ENCODE measurements at places on chromosomes 4 and X.

DNA sequence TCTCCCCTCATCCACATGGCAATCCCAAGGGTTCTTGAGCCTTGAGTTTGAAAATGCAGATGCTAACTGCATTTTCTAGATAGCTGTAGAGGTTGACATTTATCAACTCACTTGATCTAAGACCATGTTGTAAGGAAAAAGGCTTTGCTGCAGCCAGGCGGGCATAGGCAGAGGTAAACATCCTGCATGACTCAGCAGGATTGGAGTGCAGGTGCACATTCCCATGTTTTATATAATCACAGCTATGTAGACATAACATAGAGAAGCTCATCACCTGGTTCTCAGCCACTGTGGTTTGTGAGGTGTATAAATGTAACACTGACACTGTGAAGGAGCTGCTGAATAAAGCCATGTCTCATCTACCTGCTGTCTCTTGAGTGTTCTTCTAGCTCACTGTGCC, 62.3 kb upstream of the PDE5A start:
- no peak for DNase-seq

GRCh38 chr4:6894528-6895498, 14.8 kb upstream of the TBC1D14 start:
- no peak for DNase-seq

- no peak for DNase-seq
Measured at GRCh38 chrX:13482746-13483541, 86.5 kb upstream of the EGFL6 start.

GRCh38 chr4:122777846-122778673, 45.6 kb downstream of the BBS12 start:
- DNase-seq = no peak

DNA sequence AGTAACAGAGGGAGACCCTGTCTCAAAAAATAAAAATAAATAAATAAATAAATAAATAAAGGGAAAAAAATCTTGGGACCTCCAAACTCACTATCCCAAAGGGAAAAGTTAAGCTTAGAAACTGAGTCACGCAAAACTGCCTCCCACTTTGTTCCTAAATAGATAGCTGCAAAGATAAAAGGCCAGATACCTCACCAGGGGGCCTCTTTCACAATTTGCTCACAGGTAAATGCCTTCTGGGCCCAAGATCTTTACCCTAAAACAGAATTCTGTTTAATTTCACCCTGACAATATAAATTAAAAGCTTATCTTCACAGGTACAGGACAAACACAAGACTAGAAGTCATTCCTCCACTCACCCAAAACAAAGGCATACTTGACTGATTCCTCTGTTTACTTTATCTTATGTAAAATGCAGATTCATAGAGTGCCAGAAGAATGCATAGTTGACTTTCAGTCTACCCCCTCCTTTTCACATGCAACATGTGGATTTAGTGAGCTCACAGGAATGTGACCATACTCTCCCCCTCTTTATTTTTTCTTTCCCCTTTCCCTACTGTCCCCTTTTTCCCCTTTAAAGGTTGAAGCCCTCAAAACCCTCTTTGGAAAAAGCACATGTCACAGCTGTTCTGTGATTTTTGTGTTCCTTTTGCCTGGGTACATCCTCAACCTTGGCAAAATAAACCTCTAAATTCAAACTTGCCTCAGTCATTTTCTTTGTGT, 23.4 kb downstream of the ELF2 start:
- DNase-seq = no peak

DNA sequence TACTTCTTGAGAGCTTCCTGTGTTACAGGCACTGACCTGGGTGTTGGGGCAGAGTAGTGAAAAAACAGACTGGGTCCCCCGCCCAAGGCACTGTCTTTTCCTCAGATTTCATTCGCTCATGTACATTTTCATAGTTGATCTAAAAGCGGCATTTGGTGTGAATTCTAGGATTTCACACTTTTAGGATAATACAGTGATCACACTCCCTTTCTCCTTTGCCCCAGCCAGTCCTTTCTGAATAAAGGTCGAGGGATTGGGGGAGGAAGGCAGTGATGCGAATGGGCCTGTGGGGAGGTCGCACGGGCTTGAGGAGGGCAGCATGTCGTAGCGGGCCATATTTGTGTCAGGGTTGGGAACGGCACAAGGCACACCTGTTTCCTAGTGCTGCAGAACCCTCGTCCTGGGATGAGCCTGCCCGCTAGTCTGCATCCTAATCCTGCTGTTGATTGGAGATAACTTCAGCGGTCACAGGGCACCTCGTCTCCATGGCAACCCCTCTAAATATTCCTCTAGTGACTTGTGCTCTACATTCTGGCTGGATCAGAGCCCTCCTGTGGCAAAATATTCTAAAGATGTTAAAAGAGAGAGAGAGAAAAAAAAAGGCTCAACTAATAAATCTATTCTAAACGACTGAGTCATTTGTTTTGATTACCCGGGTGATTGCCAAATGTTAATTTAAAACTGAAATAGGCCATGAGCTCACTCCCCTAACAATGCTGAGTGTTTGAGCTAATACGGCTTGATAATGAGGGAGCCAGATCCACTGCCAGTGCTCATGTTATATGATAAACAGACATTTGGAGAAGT, 21.8 kb downstream of the FHL1 start:
- no peak for DNase-seq

DNA sequence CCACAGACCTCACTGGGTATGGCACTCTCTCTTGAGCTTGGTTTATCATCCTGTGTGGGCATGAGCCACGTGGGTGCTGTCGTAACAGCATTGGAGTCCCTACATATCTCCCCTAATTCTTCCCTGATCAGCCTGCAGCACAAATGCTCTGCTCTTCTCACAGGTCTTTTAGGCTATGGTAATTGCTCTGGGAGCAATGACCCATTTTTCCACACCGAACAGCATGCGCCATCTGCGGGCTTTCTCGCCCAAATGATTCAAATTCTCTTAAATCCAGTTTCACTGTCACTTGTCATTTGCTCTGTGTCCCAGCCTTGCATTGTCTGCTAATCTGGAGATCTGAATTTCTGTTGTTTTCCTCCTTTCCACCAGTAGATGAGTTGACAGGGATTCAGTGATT, 48.9 kb upstream of the GATB start:
- DNase-seq = no peak

- no peak for DNase-seq
Measured at GRCh38 chr4:19348746-19349145, 903.0 kb upstream of the SLIT2 start.

DNA sequence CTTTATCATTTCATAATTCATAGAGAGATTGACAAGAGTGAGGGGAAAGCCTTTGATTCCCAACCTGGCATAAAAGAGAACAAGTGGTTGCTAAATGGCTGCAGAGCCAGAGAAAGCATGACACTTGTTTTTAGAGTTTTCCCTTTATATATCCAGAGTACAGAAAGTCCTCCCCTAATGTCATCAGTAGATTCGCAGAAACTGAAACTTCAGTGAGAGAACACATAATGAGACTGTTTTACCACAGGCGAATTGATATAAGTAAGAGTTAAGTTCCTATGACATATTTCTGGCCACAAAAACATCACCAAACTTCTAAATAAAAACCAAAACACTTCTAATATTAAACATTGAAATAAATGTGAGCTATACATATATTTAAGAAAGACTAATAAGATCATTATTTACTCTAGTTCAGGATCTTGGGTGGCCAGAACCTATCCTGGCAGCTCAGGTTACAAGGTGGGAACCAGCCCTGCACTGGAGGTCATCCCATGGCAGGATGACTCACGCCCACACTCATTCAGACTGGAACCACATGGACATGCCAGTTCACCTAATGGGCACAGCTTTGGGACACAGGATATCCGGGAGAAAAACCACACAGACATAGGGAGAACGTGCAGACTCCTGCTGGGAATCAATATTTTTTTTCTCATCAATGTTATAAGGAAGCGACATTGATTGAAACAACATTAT, 35.5 kb downstream of the NWD2 start:
- no peak for DNase-seq

- no peak for DNase-seq
Measured at GRCh38 chr4:56410247-56411062, 23.2 kb upstream of the AASDH start.

DNA sequence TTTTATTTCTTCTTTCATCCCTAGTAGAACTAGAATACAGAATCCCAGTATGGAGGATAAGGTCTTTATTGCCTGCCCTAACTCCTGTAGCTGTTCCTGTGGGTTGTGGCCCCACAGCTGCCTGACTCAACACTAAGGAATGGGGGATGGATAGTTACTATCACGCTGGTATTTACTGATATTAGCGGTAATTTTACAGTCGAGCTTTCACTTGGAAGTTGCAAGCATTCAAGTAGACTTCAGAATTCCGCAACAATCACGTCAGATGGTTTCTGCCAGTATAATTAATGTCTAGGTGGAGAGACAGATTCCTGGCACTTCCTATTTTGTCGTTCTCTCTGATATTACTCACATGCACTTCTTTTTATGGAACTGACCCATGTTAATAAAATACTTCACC, 489.8 kb downstream of the PABPC4L start:
- DNase-seq = no peak

GRCh38 chr4:15868826-15869413, 69.6 kb downstream of the FGFBP1 start:
- DNase-seq = no peak

DNA sequence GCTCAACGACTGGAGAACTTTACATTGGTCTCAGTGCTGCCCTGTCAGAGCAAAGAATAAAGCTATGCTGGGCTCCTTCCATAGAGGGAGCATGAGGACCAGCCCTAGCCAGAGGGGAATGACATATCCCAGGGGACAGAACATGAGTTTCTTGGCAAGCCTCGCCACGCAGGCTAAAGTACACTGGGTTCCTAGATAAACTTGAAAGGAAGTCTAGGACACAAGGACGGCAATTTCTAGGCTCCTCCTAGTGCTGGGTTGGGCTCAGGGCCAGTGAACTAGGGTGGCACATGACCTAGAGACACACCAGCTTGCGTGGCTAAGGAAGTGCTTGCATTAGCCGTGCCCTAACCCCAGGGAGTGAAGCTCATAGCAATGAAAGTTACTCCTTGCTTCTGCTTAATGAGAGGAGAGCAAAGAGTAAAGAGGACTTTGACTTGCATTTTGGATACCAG, 141.0 kb downstream of the MAB21L2 start:
- DNase-seq = no peak

- no peak for DNase-seq
Measured at GRCh38 chrX:24148121-24148520, 1.4 kb upstream of the ZFX start.

DNA sequence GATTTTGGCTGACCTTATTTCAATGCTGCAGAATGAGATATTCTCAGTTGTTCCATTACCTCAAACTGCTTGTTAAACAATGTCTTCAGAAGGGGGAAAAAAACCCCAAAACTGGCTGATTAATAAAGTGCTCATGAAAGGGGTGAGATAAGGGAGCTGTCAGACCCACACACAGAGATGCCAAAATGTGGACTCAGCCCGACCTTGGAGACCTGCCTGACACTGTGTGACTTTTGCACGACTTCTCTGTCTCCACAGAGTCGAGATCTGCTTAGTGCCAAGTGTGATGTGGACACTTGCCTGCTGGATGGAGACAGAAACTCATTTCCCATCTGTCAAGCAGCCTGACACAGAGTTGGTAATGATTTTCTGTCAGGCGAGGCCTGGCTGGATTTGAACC, 31.5 kb downstream of the REELD1 start:
- DNase-seq = no peak

DNA sequence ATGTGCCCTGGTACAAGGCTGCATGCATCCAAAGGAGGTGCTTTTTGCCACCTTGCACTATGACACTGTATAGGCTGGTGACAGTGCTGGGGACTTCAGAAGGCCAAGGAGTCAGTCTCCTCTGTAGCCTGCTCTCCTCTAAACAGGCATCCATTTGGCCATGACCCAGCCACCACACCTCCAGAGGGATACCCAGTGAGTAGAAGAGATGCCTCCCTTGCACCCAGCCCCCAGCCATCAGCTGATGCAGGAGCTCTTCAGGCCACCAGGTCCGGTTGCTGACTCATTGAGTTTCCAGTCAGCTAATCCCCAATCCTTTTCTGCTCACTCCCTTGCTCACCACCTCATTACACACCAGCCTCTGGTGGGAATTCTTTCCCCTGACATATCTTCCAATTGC, 99.8 kb downstream of the PJA1 start:
- no peak for DNase-seq

- DNase-seq = no peak
Measured at GRCh38 chrX:47226531-47227333, 6.1 kb upstream of the USP11 start.

DNA sequence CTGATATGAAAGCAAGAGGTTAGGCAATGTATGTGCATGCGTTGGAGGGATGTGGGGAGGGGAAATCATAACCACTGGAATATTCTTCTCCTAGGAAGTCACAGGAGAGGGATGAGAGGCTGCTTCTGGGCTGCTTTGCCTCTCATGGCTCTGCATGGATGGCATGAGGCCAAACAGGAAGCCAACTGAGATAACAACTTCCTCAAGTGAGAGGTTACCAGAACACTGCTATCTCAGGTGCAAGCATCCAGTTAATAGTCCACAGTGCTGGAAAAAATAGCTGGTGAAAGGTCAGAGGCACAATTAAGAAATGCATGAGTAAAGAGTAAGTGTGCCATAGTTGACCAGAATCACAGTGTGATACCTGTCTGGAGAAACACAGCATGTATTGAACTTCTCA, 113.3 kb downstream of the ELOVL6 start:
- DNase-seq = no peak

DNA sequence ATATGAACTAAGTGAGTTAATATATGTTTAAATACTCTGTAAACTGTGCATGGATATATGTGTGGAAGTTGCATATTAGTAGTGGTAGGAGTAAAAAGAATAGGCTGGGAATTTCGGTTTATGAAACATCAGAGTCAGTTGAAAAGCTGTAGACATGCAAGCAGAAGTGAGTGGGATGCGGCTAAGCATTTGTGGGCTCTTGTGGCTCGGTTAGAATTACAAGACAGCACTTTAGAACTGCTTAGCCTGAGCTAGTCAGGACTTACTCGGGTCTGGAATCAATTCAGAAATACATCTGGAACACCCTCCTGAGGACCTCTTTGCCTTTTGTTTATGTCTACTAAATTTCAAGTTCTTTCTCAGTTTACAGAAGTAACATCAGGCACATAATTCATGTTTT, 93.6 kb downstream of the AFF2 start:
- DNase-seq = no peak

DNA sequence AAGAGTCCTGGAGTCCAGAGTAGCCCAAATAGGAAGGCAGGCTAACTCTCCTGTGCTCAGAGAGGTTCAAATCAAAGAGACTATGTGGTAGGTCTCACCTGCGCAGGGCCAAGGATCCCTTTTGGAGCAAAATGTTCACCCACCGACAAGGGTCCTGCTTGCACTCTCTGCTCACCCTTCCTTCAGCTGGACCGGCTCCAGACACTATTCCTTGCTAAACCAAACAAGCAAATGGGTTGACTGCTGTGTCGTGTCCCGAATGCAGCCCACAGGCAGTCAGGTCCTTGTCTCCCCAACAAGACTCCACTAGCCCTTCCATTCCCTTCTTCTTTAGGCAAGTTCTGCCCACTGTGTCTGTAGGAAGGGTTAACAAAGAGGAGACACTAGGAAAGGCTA, 760 bp downstream of the TRMT2B start:
- DNase-seq = peak; percentile 19

- no peak for DNase-seq
Measured at GRCh38 chr4:8543623-8544022, 36.6 kb upstream of the GPR78 start.

- DNase-seq = no peak
Measured at GRCh38 chrX:11105080-11105479, 6.1 kb upstream of the HCCS start.

Measured in activated naive CD4-positive, alpha-beta T cell treated with anti-CD3 and anti-CD28 coated beads, Interleukin-2, amount 10 ng/mL, durations not matched to agents 7 days and 5 days (primary cell).